ENCODE measurements at places on chromosomes 2 and 18. TPM values are rescaled to one million over a fixed set of nuclear protein-coding genes. Genes with fewer than 3 reads are reported as not detected.

- no peaks in the 10 kb centered on the region for H3K27me3 ChIP-seq
- H3K4me1 ChIP-seq, result peaks cover 7% of the 10 kb centered on the region
- no peak for DNase-seq
Measured at GRCh38 chr2:59538398-59538911, 1015.0 kb downstream of the BCL11A start.

GRCh38 chr2:223865907-223866508 lies 28.6 kb upstream of the AP1S3 start:
- H3K27ac ChIP-seq, result no peak overlapping the region
- no peak for DNase-seq
- H3K36me3 ChIP-seq, result no peaks in the 10 kb centered on the region
- no peaks in the 10 kb centered on the region for H3K27me3 ChIP-seq

DNA sequence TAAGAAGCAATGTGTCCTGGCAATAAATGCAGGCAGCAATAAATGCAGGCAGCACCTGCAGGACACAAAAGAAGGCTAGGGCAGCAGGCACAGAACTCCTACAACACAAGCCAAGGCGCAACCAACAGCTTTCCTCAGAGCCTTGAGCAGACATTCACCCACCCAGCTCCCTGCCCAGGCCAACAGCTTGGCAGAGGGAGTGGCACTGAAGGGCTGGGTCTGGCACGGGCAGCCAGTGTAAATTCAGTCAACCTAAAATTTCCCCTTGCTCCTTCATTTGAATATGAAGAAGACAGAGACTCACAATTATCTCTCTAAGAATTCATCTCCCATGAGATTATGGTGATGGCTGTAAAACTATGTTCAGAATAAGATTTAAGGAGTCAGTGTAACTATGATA lies 35.4 kb downstream of the AAK1 start:
- no peak for DNase-seq
- H3K4me1 ChIP-seq, result no peaks in the 10 kb centered on the region
- H3K27ac ChIP-seq, result no peak overlapping the region
- no peaks in the 10 kb centered on the region for H3K27me3 ChIP-seq

GRCh38 chr2:152488075-152488474 lies 153.1 kb downstream of the FMNL2 start:
- H3K4me1 ChIP-seq, result peaks cover 44% of the 10 kb centered on the region
- no peaks in the 10 kb centered on the region for H3K36me3 ChIP-seq
- no peak overlapping the region for H3K27ac ChIP-seq
- H3K27me3 ChIP-seq, result no peaks in the 10 kb centered on the region
- no peak overlapping the region for H3K4me3 ChIP-seq

The ALLC gene
- total RNA-seq, result not detected

DNA sequence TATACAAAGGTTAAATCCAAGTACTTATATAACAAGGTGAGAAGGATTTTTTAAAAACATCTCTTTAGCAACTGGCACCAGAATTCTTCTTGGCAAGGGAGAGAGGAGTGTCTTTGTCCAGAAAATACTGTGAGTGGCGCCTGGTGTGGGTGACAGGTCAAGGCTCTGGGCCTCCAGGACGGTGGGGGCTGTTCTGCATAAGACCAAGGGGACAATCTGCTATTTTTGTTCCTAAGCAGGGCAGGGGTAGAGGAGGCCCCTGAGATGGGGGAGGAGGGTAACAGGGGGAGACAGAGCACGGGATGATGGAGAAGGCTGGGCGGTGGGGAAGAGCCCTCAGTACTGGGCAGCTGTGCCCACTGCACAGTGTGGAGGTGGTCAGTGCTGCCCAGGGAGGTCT lies 51.6 kb upstream of the TAF1B start:
- DNase-seq, result no peak
- no peak overlapping the region for H3K27ac ChIP-seq
- no peaks in the 10 kb centered on the region for H3K4me1 ChIP-seq
- H3K36me3 ChIP-seq, result no peaks in the 10 kb centered on the region
